ENCODE measurements at places on chromosomes 12 and 14. TPM values are rescaled to one million over a fixed set of nuclear protein-coding genes. Genes with fewer than 3 reads are reported as not detected.

DNA sequence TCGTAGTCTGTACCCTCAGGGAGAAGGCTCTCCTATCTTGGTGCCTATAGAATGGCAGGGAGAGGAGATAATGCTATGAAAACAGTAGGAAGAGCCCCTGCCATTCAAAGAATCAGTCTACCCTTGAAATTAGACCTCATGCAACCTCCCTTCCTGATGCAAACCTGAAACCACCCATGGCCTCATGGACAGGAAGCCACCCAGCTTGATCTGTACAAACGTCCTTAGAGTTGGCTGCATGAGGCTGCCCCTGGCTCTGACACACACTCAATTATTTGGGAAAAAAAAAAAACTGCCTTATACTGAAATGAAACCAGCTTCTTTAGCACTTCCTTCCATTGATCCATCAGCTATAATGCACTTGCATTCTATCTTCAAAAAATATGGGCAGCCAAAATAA is 116.6 kb upstream of the BCL2L14 start:
- no peak for DNase-seq

APOF gene
- total RNA-seq: not detected

GPR135 gene
- 4.3 TPM for total RNA-seq

CYP27B1 gene
- total RNA-seq: not detected

DNA sequence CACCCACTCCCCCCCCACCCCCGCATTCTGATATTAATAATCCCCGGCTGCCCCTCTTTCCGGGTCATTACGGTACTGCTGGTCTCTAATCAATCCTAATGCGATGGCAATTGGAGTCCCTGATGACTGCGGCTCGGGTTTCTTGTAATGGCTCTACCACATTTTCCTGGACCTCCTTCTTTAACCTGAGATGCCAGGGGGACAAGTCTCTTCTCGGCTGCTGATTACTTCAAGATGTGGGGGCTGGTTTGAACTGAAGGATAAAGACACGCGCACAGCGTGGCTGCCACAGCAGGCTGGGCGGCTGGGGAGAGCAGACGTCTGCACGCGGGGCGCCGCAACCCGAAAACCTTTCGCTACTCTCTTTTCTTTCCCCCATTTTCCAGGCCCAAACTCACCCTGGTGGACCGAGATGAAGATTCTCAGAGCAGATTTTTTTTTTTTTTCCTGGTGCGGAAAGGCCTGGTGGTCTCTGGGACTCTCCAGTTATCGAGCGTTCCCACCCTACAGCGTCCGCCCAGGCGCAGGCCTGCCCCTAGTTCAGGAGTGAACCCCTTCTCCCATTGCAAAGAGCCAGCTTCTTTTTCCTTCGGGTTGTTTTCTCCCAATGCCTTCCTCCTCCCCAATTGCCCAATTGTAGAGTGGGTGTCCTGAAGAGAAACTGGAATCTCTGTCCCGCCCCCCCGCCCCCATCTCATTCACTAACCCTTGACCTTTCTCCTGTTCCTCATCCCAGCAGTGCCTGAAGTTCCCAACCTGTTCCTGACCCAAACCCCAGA is 6.0 kb upstream of the SIX1 start:
- no peak for DNase-seq

DNA sequence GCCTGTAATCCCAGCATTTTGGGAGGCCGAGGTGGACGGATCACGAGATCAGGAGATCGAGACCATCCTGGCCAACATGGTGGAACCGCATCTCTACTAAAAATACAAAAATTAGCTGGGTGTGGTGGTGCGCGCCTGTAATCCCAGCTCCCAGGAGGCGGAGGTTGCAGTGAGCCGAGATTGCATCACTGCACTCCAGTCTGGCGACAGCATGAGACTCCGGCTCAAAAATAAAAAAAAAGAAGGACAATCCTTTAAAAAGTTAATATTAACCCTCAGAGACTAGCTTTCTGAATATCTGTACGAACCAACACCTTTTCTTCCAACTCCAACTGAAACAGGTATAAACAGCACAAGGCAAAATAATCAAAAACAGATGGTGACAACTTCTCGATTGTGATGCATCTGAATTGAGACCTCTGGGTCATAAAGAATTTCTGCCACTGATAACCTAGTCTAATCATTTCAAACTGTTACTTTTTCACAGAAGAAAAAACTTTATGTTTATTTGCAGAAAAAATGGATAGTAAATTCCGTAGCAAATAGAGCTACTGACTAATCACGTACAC is 27.8 kb downstream of the CLIP1 start:
- DNase-seq: peak; percentile 76

LUM gene
- 582 TPM for total RNA-seq

LACRT gene
- not detected for total RNA-seq

DLGAP5 gene
- total RNA-seq: 23.8 TPM

Measured in fibroblast of the aortic adventitia (primary cell).